Cardiac septum (tissue), 1 donor: ENCODE measurements at places on chromosomes 3 and 15. TPM values are rescaled to one million over a fixed set of nuclear protein-coding genes. Genes with fewer than 3 reads are reported as not detected.

DNA sequence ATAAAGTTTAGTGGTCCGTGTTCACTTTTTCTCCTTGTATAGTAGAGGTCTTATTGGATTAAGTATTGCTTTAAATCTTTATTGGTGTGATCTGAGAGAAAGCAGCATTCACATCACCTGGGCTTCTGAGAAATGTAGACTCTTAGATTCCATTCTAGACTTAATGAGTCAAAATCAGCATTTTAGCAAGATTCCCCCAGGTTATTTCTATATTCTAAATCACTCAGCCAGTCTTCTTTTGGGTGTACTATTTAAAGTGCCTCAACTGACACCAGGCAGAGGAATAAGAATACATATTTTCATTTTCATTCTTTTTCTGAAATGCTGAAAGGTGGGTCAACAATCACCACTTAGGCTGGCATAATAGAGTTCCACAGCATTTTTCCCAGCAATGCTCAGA, 481.7 kb downstream of the TUSC7 start:
- DNase-seq, result no peak

Gene PLSCR4
- total RNA-seq, result 14.2 TPM

DNA sequence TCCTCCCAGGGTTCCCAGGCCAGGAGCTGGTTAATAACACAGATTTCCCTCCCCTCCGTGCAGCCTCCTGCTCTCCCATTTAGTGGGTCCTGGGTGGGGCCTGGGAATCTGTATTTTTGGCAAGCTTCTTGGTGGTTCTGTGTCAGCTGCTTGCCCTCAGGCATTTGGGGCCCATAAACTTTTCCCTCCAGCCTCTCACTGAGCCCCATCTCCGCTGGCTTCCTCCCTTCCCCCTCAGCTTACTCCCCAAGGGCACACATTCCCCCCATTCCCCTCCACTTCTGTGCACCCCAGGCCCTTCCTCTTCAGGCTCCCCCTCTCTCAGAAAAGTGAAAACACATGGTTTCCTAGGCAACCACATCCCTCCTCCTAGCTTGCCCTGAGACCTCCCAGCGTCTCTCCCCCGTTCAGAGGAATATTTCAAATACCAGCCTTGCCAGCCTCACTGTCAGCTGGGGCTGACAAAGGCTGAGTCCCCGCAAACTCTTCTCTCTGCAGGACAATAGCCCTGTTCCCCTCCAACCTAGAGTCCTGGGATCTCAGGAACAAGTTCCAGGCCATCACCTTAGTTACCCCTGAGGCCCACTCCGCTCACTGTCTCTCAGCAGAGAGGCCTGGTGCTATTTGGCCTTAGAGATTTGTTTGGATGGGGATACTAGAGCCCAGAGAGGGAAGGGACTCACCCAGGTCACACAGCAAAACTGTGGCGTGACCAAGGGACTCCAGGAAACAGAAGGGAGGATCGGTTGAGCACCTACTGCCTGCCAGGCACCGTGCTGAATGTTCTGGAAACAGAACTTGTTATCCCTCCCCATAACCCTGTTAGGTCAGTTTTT, 44.6 kb upstream of the SMAD6 start:
- no peak for DNase-seq

- DNase-seq, result no peak
Measured at GRCh38 chr3:2468816-2469215, 370.1 kb downstream of the CNTN4 start.

DNA sequence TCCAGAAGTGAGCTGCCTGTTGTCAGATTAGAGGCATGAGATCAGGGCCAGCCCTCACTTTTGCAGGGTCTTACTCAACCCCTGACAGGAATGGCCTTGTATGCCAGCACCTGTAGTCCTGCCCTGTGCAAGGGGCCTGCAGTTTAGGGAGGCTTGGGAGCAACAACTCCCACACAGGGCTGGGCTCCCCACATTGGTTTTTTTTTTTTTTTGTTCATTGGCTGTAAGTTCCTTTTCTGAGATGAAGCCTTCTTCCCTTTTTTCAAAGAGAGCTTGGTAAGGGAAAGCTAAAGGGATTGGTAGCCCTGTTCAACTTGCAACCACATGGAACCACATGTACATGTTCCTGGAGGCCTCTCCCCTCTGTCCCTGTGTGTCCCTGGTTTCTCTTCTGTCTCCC, 46.4 kb downstream of the TNFAIP8L3 start:
- no peak for DNase-seq

DNA sequence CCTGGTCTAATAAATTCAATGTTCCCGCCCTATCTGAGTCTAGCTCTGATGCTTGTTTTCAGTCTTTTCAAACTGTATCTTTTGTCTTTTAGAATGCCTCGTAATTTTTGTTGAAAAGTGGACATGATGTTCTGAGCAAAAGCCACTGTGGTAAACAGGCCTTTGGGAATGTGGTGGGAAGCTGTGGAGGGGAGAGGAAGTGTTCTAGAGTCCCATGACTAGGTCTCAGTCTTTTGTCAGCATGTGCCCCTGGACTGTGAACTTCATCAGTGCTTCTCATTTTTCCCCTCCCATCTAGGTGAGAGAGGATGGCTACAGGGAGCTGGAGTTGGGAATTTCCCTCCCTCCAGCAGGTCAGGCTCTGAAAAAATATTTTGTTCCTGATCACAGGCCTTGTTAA, 33.7 kb downstream of the SUSD5 start:
- DNase-seq, result no peak

Gene ZPLD1
- not detected for total RNA-seq

DNA sequence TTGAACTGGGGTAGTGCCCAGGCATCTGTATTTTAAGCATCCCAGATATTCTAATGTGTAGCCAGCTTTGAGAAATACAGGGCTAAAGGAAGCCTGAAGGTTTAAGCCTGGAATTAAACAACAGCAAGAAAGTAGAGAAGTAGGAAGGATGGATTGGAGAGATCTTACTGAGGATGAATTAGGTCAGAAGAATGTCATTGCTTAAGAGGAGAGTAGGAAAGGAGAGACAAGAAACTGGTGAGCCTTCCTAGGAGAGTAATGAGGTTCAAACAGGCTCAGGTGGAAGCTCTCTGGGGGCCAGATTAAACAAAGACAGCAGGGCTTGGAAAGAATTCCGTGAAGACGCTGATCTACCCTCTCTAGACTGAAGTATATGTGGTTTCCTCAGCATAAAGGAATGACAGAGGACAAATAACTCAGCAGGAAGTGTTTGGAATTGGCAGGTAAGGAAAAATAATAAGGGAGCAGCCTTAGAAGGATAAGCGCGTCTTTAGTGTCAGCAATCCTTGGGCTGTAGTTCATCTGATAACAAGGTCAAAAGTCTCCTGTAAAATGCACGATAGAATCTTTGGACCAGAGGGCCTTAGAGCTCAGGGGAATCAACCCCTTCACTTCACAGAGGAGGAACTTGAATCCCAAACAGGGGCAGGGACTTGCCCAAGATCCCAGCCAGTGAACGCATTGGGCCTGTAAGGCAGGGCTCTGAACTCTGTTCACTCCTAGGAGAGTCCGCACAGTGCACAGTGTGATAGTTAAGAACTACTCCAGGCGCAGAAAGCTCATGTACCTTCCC, 90.9 kb downstream of the TP63 start:
- no peak for DNase-seq

DNA sequence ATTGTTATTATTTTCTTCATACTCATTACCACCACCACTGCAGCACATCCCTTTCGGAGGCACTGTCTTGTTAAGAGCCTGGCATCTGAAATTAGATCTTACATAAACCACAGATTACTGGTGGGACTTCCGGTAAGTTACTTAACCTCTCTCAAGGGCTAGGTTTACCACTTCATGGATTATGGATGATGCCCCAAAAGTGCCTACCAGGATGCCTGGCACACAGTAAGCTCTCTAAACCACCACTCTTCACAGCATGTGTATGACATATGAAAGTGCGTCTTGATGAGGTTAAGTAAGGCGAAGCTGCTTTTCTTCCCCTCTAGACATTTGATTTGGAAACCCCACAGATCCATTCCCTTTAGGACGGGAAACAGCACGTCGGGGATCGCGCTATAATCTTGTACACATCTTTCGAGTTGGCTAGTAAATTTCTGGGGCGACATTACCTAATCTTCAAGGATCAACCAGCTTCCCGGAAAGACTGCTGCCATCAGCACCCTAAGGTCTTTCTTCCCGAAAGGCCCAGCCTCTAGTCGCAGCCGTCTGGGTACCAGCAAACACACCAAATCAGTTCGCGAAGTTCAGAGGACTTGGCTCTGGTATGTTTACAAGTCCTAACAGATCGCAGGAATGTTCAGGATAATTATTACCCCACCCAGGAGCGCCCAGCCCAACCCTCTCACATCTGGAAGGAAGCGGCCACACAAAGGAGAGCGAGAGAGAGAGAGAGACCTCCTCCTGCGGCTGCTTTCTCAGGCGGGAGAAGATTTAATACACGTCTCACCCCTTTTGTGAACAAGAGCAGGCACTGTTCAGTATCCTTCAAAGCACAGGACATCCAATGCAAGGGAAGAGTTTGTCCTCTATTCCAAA, 155.1 kb upstream of the FRMD4B start:
- DNase-seq, result no peak

- no peak for DNase-seq
Measured at GRCh38 chr15:95247071-95247984, 1016.0 kb downstream of the MCTP2 start.

DNA sequence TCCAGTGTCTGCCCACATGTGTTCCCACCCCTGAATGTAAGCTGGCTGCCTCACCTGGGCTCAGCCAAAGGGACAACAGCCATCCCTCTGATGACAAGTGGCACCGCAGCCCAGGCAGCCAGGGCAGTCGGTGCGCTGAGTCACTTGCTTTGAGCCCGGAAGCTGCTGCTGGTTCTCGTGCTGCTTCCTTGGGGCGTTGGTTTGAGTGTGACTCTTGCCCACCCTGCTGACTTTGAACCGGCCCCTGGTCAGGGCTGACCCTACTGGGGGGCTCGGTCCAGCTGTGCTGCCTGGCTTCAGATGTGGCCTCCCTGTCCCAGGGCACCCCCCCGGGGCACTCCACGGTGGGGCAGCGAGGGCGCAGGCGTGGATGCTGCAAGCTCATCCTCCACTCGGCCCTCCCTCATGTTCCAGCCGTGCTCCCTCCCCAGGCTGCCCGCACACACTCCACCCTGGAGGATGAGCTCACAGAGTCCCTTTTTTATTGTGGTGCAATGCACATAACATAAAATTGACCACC, 62.1 kb downstream of the EFCAB12 start:
- no peak for DNase-seq

DNA sequence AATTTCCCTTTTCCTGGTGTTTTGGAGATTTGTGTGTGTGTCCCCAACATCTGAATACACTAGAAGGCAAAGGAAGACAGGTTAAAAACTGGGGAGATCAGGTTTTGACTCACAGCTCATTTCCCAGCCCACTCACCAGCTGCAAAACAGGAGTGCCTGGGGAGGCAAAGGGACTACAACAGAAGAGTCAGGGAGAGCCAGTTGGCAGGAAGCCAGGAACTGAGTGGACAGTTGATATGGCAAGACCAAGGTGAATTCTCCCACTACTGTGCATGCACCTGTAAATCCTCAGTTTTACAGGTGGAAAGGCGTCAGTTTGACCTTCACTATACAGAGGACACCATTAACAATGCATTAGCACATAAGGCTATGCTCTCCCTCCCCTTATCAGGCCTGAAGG, 901.5 kb upstream of the SEMA6D start:
- DNase-seq, result no peak

Gene DLL4
- total RNA-seq, result 11.5 TPM

- DNase-seq, result no peak
Measured at GRCh38 chr3:79424811-79425210, 343.0 kb downstream of the ROBO1 start.

- DNase-seq, result no peak
Measured at GRCh38 chr3:190494907-190495306, 19.0 kb upstream of the IL1RAP start.

Gene UBE2E1
- total RNA-seq, result 59.7 TPM

- no peak for DNase-seq
Measured at GRCh38 chr15:68574046-68574445, 4.7 kb upstream of the CORO2B start.

DNA sequence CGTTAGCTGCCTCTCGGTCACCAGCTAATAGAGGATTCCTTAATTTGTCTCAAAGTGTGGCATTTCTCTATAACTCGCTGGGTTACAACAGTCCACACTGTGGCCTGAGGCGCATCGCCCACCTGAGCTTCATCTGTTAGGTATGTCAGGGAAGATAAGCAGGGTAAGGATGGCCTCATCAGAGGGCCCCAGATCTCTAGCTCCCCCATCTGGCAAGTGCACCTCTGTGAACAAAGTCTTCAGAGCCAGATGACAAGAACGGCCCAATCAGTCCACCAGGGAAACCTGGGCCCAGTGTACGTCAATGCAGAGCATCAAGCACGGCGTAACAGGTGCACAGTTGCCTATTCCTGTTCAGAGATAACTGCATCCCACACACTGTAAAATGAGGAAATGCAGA, 23.2 kb downstream of the FRG2C start:
- no peak for DNase-seq

GRCh38 chr15:85534031-85534430, 153.6 kb downstream of the AKAP13 start:
- DNase-seq, result no peak

GRCh38 chr3:111803123-111803593, 55.9 kb upstream of the PHLDB2 start:
- DNase-seq, result no peak

DNA sequence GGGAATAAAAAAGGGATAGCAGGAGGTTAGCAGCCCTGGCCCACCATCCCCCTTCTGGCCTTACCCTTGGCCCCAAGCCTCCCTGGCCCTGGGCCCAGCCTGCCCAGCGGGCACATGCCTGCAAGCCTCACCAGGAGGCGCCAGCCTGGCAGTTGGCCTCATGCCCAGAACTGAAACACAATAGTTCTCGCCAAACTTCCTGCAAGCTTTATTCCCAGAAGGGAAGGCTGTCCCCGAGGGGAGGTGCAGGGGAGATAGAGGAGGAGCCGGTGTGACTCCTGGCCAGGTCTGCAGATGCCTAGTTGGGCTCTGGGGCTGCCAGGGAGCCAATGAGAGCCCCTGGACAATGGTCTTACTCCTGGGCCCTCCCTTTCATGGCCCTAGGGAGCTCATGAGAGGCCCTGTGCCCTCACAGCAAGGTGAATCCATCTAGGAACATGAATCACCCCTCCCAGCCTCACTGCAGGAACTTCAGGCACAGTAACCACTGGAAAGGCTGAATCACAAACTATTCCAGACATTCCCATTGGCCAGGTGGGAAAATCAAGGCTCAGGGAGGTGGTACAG, 4.0 kb downstream of the CCDC33 start:
- peak; percentile 91 for DNase-seq

DNA sequence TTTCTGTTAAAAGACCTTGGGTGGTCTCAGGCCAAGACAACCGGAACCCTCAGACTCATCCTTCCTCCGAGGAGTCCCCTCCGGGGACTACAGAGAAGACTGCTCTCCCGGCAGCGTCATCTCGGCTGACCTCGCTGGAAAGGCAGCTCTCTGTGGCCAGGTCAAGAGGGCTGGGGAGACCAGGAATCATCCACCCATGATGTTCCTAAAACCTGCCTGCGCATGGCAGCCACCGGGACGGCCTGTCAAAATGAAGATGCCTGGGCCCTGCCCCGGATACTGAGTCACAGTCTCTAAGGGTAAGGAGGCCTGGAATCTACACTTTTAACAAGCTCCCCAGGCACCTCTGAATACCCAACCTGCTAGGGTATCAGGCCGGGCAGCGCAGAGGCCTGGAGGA, 78.6 kb downstream of the RPN1 start:
- no peak for DNase-seq

Gene PPP1R14D
- not detected for total RNA-seq

Gene IGSF10
- total RNA-seq, result 0.83 TPM

- DNase-seq, result no peak
Measured at GRCh38 chr3:76025561-76025960, 240.2 kb upstream of the ZNF717 start.

GRCh38 chr15:83112233-83112955, 4.9 kb downstream of the TM6SF1 start:
- DNase-seq, result no peak
